SW 1271 (cell line): ENCODE measurements at places on chromosomes 5 and 9.

DNA sequence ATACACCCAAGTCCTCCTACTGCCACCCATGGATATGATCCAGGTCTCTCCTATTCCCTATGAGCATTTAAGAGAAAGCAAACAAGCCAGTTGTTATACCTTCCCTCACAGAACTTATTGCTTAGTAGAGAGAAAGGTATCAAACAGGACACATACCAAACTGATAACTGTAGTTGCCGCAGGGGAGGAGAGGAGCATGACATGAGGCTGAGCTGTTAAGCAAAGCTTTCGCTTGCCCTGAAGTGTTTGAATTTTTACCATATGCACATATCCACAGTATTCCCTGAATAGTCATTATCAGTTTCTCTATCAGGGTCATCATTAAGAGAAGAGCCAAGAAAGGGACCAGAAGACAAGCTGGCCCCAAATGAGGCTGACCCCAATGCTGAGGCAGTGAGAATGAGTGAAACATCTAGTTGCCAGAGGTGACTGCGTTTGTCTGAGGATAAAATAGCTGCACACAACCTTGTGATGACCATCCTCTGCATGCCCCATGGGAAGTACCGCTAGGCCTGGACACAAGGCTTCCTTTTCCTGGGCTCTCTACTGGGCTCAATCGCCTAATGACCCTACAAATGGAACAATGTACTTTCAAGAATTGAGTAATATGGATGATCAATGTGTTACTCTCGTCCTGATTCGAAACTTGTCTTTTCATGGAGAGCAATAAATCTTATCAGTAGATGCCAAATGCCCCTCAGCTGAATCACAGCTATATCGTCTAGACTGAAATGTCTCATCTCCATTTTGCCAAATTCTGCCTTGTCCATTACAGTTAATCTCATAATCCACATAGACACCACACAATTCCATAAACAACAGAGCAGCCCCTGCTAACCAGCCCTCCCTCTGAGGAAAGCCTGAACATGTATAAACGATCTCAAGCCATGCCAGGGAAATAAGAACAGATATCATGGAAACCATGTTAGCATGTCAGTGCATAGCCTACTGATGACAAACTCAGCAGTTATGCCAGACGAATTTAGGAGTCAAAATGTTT is 4.3 kb upstream of the IFNK start:
- DNase-seq = no peak

DNA sequence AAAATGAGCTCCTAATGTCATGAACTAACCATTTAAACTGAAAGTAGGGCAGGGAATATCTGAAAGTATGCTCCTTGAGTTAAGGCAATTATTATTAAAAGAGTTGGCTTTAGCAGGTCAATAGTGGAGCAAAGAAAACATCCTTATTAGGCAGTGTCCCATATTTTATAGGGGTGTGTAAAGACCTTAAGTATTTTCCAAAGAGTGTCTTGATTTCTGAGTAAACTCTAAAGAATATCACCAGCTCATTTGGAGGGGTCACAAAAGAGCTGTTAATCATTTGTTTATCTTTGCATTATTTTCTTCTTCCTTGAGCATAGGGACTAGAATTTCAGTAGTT is 109.3 kb downstream of the MUSK start:
- no peak for DNase-seq

GRCh38 chr5:138011991-138012390 is 20.9 kb downstream of the FAM13B start:
- DNase-seq = no peak

- DNase-seq = no peak
Measured at GRCh38 chr9:132176338-132176737, 14.5 kb downstream of the NTNG2 start.

GRCh38 chr9:136858844-136859757 is 7.0 kb downstream of the MAMDC4 start:
- DNase-seq = no peak

- DNase-seq = no peak
Measured at GRCh38 chr5:144549580-144549979, 378.9 kb downstream of the KCTD16 start.
